ENCODE measurements at places on chromosomes 7 and 10. TPM values are rescaled to one million over a fixed set of nuclear protein-coding genes. Genes with fewer than 3 reads are reported as not detected.

Gene CREB5
- 0.39 TPM for total RNA-seq

Gene OGA
- total RNA-seq: 55.0 TPM

Gene HYAL4
- not detected for total RNA-seq

Gene DOCK1
- 53.4 TPM for total RNA-seq

Gene GPR15LG
- not detected for total RNA-seq

DNA sequence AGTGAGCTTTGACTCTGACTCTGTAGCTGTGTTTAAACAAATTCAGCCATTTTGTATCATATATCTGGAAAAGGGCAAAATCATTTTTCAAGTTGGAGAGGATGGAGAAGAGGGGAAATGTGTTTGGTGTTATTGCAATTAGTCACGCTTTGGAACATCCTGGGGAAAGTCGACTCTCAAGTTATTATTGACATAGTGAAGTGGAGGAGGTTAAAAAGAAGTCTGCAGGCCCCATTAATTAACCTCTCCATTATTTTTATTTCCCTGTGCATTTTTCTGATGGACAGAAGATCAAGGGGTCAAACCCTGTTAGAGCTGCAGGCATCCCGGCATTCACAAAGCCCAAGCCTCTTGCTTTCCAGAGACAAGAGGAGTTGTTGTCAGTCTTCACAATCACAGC, 132.6 kb downstream of the TEX36 start:
- H3K4me3 ChIP-seq: no peak overlapping the region
- no peak for DNase-seq
- H3K27me3 ChIP-seq: peaks cover 26% of the 10 kb centered on the region
- H3K4me1 ChIP-seq: peaks cover 6% of the 10 kb centered on the region

- H3K27me3 ChIP-seq: peaks cover 5% of the 10 kb centered on the region
- H3K4me3 ChIP-seq: no peak overlapping the region
- H3K36me3 ChIP-seq: no peaks in the 10 kb centered on the region
- peaks cover 9% of the 10 kb centered on the region for H3K4me1 ChIP-seq
- no peak overlapping the region for H3K27ac ChIP-seq
Observed at GRCh38 chr10:91000470-91000869, 79.6 kb upstream of the ANKRD1 start.

DNA sequence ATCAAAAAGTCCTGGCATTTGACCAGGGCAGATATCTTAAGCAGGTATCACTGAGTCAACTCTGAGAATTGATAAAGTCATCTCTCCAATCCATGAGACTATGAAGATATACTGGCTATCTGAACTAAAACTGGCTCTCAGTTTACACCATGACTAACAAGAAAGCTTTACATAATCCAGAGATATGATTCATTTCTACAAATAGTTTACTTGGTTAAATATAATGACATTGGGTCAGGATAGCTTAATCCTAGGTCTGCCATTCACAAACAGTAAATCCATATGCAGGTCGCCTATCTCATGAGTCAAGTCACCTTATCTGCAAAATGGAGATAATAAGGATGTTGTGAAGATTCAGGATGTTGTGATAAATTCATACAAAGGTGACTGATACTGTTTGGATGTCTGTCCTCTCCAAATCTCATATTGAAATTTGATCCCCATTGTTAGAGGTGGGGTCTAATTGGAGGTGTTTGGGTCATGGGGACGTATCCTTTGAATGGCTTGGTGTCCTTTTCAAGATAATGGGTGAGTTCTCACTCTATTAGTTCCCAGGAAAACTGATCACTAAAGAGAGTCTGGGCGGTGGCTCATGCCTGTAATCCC, 117.4 kb downstream of the JMJD1C start:
- H3K27me3 ChIP-seq: no peaks in the 10 kb centered on the region
- no peak overlapping the region for H3K27ac ChIP-seq
- no peak overlapping the region for H3K4me3 ChIP-seq

DNA sequence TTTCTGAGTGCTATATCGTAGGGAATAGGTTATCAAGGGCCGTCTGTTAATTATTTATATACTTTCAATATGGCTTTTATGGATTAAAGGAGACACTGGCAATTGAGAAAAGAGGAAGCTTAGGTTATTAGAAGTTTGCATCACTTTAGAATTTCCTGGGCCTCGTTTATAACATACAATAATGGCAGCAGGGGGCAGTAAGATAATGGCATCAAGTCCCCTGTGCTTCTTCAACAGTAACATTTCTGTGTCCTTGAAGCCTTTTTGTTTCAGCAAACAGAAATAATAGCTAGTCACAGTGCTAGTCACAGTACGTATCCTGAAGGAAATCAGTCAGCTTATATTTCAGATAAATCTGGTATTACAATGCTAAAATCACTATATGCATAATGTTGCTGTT, 41.9 kb downstream of the SPAM1 start:
- no peak for DNase-seq
- H3K36me3 ChIP-seq: no peaks in the 10 kb centered on the region
- no peak overlapping the region for H3K27ac ChIP-seq
- no peaks in the 10 kb centered on the region for H3K4me1 ChIP-seq

DNA sequence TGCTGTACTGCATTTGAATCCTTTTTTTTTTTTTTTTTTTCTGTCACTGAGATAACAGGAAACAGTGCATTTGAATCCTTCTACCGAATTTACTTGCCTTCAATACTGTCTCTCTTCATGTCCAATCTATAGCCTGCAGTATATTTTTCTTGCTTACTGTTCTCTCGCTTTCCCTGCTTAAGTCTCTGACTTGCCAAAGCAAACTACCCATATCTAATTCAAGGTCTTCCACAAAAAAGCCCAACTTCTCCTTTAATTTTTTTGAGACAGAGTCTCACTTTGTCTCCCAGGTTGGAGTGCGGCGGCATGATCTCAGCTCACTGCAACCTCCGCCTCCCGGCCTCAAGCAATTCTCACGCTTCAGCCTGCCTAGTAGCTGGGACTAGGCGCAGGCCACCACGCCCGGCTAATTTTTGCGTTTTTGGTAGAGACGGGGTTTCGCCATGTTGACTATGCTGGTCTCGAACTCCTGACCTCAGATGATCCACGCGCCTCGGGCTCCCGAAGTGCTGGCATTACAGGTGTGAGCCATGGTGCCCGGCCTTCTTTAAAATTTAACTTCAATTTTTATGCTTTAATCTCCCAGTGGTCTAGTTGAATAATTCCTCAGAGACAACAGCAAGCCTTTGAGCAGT, 882 bp downstream of the PDCD11 start:
- peaks cover 58% of the 10 kb centered on the region for H3K36me3 ChIP-seq
- H3K4me1 ChIP-seq: peaks cover 44% of the 10 kb centered on the region
- peak overlapping the region; percentile 97 for H3K27ac ChIP-seq
- peak overlapping the region; percentile 97 for H3K4me3 ChIP-seq
- no peaks in the 10 kb centered on the region for H3K27me3 ChIP-seq

- H3K36me3 ChIP-seq: no peaks in the 10 kb centered on the region
- peaks cover 1% of the 10 kb centered on the region for H3K27me3 ChIP-seq
- no peak overlapping the region for H3K4me3 ChIP-seq
- H3K27ac ChIP-seq: no peak overlapping the region
Observed at GRCh38 chr7:136656516-136656915, 211.9 kb upstream of the CHRM2 start.

DNA sequence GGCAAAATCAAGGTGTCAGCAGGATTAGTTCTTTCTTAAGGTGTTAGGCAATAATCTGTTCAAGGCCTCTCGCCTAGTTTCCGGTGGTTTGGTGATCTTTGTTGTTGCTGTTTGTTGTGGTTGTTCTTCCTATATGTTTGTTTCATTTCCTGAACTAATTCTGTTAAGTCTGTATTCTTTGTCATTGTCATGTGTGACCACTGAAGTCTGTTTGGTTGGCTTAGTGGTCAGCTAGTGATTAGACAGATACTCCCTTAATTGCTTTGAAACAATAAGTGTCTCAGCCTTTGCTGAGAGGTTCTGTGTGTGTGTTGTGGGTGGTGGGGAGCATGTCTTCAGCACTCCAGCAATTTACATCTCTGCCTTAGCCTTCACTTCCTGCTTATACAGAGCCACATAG, 46.0 kb downstream of the ABCC2 start:
- peaks cover 23% of the 10 kb centered on the region for H3K36me3 ChIP-seq
- H3K4me1 ChIP-seq: peaks cover 46% of the 10 kb centered on the region
- no peak for DNase-seq
- no peaks in the 10 kb centered on the region for H3K27me3 ChIP-seq
- peak overlapping the region; percentile 53 for H3K4me3 ChIP-seq
- H3K27ac ChIP-seq: peak overlapping the region; percentile 91

DNA sequence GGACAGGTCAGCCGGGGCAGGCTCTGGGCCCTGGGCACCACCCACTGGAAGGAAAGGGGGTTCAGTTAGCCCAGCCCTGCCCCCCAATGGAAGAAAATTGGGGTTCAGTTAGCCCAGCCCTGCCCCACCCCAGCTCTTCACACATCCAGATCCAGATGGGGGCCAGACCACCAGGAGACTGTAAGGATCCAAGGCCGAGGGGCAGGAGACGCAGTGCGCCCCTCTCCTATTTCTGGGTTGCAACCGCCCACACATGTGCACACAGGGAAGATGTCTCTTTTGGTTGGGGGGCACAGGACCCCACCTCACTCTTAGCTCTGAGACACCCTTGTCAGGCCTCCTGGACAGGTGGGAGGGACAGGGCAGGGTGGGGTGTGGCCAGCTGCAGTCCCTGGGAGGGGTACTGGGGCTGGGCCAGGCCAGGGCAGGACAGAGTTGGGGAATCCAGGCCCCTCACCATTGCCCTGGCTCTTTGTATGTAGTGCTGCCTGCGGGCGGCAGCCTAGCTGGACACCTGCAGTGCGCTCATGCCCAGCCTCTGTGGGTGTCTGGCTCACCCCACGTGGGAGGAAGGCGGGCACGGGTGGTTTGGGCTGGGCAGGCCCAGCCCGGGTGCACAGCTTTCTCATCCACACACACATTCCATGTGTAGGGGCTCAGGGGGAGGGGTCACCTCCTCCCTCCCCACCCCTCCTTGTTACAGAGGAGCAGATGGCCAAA, 141.2 kb downstream of the LHPP start:
- H3K4me1 ChIP-seq: no peaks in the 10 kb centered on the region
- no peak overlapping the region for H3K27ac ChIP-seq
- H3K27me3 ChIP-seq: peaks cover 21% of the 10 kb centered on the region
- no peak overlapping the region for H3K4me3 ChIP-seq
- no peaks in the 10 kb centered on the region for H3K36me3 ChIP-seq

DNA sequence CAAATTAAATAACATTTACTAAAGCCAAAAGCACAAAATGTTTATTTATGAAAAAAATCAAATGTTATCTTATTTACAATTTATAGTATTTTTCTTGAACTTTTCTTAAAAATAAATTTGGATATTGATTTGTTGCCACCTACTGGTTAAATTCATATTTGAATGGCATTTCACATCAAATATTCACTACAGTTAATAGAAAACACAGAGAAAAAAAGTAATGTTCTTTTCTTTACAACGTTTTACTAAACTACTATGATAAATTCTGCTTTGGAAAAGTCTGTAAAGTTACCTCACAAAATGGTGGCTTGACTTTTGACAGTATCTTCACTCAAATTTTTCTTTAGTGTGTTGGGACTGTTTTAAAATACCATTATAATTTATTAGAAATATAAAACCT, 52.7 kb downstream of the SRPK2 start:
- H3K27ac ChIP-seq: no peak overlapping the region
- H3K27me3 ChIP-seq: no peaks in the 10 kb centered on the region
- no peak for DNase-seq
- H3K4me3 ChIP-seq: no peak overlapping the region
- H3K36me3 ChIP-seq: no peaks in the 10 kb centered on the region

- DNase-seq: peak; percentile 11
- no peaks in the 10 kb centered on the region for H3K36me3 ChIP-seq
- peak overlapping the region; percentile 92 for H3K4me3 ChIP-seq
- peaks cover 28% of the 10 kb centered on the region for H3K27me3 ChIP-seq
Observed at GRCh38 chr7:157568770-157569584, 232.2 kb downstream of the DNAJB6 start.

GRCh38 chr10:129328546-129328945, 138.5 kb upstream of the MGMT start:
- H3K4me1 ChIP-seq: no peaks in the 10 kb centered on the region
- no peak overlapping the region for H3K27ac ChIP-seq
- H3K4me3 ChIP-seq: no peak overlapping the region
- no peak for DNase-seq
- H3K27me3 ChIP-seq: no peaks in the 10 kb centered on the region

- H3K27me3 ChIP-seq: peaks cover 4% of the 10 kb centered on the region
- no peaks in the 10 kb centered on the region for H3K4me1 ChIP-seq
- no peak overlapping the region for H3K27ac ChIP-seq
Observed at GRCh38 chr10:133212853-133213494, 17.0 kb upstream of the UTF1 start.

DNA sequence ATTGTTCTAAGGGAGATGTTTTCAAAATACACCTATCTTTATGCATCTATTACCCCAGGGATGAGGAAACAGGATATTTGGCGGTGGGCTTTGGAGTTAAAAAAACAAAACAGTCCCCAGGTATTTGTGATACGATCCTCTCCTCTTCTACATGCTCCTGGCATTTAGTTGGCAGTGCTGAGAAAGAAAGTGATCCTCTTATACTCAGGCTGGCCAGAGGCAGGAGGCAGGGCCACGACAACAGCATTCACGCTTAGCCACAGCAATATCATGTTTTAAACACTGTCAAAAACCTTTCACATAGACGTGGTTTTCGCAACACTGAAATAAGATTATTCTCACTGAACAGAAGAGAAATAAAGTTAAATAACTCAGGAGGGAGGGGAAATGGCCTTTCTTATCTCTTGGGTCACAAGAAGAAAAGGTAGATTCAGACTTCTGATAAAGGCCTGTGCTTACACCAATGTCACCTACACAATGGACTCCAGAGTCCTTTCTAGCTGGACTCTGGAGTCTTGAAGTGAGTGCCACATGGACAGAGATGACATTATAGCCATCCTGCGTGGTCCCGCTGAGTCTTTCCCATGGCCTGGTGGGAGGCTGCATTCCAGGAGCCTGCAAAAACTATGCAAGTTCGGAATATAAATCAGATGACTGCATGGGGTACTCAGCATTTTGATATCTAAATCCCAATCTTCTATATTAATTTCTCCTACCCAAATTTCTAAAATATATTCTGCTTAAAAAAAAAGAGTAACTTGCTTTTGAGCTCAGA, 88.7 kb downstream of the PIP4K2A start:
- H3K36me3 ChIP-seq: peaks cover 22% of the 10 kb centered on the region
- no peaks in the 10 kb centered on the region for H3K27me3 ChIP-seq
- peaks cover 99% of the 10 kb centered on the region for H3K4me1 ChIP-seq
- H3K4me3 ChIP-seq: peak overlapping the region; percentile 22

DNA sequence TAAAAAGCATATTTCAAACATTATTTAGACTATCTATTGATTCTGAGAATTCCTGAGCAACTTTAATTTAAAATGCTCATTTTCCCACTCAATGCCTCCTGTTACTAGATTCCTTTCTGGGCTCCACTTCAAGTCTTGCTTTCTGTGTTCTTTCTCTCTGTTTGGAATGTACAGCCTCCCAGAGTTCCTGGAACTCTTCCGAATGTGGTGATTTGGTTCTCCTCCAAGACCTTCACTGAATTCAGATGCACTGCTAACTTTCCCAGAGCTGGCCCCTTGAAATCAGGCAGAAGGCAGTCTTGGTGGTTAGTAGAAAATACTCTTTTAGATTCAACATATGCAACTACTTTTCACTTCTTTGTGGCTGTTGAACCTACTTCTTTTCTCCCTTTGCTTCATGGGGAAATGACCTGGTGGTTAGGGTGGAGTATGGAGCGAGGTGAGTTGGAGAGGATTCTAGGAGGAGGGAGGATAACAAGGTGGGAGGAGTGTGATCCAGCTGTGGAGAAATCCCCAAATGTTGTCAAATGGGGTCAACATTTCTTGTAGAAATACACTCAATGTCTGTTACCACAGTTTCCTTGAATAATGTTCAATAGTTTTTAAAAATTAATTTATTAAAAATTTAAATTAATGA, 27.9 kb upstream of the CCDC7 start:
- no peaks in the 10 kb centered on the region for H3K36me3 ChIP-seq
- no peak overlapping the region for H3K4me3 ChIP-seq
- H3K27ac ChIP-seq: no peak overlapping the region
- DNase-seq: peak; percentile 43
- H3K27me3 ChIP-seq: peaks cover 6% of the 10 kb centered on the region
- H3K4me1 ChIP-seq: peaks cover 30% of the 10 kb centered on the region

All from HFFc6 (cell line).